ENCODE measurements at places on chromosomes 11 and 22. TPM values are rescaled to one million over a fixed set of nuclear protein-coding genes. Genes with fewer than 3 reads are reported as not detected.

Gene SCT
- not detected for total RNA-seq

Gene WNT7B
- total RNA-seq = not detected

Gene GLB1L2
- total RNA-seq = 2.0 TPM

Gene OR51E2
- total RNA-seq = not detected

Gene INS
- total RNA-seq = not detected

- DNase-seq = no peak
Observed at GRCh38 chr22:24140357-24140756, 40.9 kb upstream of the SUSD2 start.

DNA sequence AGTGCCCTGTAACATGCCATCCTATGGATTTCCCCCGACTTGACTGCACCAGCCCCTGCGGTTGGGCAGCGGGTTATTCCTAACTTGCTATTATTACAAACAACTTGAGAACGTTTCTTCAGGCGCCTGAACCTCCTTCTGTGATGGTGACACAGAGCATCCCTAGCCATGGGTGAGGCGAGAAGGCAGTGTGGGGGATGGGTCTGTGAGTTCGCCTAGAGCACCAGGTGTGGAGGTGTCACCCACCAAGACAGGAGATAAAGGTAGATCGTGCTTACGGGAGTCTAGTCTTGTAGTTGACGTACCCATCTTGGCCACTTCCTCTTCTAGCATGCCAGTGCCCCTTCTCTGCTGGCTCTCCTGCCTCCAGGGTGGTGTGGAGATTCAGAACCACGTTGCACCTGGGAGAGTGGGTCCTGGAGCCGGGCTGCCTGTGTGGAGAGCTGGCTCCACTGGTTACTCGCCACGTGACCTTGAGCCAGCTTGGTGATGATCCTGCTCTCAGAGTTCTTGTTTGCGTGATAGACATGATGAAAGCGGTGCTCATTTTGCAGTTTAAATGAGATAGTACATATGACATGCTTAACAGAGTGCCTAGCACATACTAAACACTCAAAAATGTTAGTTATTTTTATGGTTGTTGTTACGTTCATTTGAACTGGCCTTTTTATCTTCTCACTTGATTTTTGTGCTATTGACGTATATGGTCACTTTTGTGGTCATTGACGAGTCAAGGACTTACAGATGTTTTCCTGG, 37.8 kb downstream of the TBC1D22A start:
- DNase-seq = no peak

DNA sequence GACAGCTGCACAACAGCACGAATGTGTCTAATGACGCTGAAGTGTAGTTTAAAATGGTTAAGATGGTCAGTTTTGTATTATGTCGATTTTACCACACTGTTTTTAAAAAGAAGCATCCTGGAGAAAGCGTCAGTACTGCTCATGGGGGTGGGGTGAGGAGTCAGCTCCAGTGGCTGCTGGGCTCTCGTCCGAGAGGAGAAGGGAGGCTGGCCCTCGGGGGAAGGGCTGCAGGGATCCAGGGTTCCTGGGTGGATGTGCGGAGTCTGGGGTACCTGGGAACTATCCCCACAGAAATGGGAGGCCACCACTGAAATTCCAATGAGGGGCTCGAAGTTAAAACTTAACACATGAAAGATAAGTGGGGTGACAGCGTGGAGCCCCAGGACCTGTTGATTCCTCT, 11.9 kb downstream of the C11orf21 start:
- no peak for DNase-seq

- no peak for DNase-seq
Observed at GRCh38 chr22:47146941-47147340, 384.5 kb downstream of the TBC1D22A start.

GRCh38 chr11:35393098-35393497, 26.3 kb downstream of the SLC1A2 start:
- DNase-seq = no peak

DNA sequence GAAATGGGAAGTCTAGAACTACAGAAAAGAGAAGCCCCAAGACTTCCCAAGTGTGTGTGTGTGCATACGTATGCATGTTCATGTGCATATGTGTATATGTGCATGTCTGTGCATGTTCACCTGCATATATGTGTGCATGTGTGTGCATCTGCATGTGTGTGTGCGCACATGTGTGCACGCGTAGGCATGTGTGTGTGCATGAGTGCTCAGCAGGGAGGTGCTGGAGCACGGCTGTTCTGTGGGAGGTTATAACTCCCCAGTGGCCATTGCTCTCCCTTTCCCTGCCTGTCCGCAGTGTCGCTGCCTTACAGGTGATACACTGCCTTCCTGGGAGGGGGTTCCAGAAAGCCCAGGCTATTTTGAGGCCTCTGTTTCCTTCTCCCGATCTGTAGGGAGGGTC, 29.8 kb downstream of the B3GAT1 start:
- DNase-seq = no peak

Data from tibial nerve (tissue), 4 donors.